ENCODE measurements at places on chromosomes 1 and 21.

DNA sequence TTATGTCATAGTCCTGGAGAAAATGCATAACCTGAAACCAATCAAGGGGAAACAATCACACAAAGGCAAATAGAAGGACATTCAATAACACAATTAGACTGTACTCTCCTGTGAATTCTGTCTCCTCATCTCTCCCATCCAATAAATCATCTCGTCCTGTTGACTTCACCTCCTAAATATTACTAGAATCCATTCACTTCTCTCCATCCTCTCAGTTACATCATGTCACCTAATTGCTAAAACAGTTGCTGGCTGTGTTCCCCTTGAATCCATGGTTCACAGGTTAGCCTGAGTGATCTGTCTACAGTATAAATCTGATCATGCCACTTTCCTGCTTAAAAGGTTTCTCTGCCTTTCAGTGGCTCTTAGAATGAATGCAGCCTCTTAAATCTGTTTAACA lies 220.2 kb downstream of the TGFB2 start:
- DNase-seq, result no peak

DNA sequence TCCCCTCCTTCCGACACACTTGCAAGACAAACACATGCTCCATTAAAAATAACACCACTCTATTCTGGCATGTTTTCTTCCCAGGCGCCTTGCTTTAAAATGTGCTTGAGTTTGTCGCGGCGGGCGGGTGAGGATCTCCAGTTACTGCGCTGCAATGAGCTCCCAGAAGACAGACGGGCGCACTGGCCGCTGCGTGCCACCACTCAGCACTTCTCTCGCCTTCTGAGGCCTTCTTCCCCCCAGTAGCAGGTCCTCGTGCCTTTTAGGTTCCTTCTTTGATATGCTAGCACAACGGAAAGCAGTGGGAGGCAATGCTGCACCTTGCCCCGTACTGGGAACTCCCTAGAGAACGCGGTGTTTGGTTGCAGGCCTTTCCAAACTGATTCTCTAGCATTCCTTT lies 279.5 kb upstream of the NR5A2 start:
- no peak for DNase-seq

GRCh38 chr1:33300673-33301072 lies 20.2 kb downstream of the A3GALT2 start:
- no peak for DNase-seq

GRCh38 chr1:222546548-222547259 lies 1.2 kb downstream of the HHIPL2 start:
- no peak for DNase-seq

- no peak for DNase-seq
These were observed 141.5 kb upstream of the VAMP3 start for GRCh38 chr1:7629465-7630195.

GRCh38 chr1:82423174-82423815 lies 622.6 kb downstream of the ADGRL2 start:
- no peak for DNase-seq

- DNase-seq, result no peak
These were observed 104.1 kb upstream of the TMPRSS2 start for GRCh38 chr21:41611966-41612606.

- no peak for DNase-seq
These were observed 282 bp upstream of the SOD1 start for GRCh38 chr21:31659286-31659535.

- DNase-seq, result no peak
These were observed 140.7 kb upstream of the FAM78B start for GRCh38 chr1:166307261-166308188.

- no peak for DNase-seq
These were observed 29.8 kb downstream of the C1orf116 start for GRCh38 chr1:207002724-207003146.

- DNase-seq, result no peak
These were observed 29.5 kb downstream of the CD247 start for GRCh38 chr1:167488786-167489185.

DNA sequence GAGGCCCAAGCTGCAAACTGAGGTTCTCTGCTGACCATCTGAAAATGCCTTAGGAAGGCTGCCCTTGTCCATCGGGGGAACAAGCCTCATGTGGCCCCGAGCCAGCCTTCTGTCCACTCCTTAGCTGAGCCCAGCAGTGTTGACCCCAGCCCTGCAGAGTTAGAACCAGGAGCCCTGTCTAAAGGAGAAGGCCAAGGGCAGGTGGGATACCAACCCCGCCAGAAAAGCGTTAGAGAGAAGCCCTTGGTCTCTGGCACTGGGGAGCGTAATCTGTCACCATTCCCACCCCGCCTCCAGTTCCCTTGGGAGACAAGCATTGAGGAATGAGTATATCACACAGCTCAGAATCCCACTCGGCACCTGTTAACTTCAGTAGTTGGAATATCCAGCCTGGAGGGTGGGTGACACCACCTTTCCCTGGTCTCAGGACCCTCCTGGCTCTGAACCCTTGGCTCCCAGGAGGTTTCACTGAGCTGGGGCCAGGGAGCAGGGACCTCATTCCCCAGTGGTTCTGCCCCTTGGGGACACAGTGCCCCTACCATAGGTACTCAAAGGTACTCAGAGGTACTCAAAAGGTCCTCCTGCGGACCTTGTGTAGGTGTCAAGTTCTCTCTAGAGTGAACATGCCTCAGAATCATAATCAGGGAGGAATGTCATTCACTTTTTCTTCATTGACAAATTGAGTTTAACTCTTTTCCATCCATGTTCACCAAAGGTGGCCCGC lies 16.4 kb downstream of the ETS2 start:
- no peak for DNase-seq

GRCh38 chr1:155080312-155081228 lies 1.9 kb downstream of the EFNA3 start:
- DNase-seq, result no peak

- DNase-seq, result no peak
These were observed 87.4 kb downstream of the DMRTB1 start for GRCh38 chr1:53546409-53547155.

- no peak for DNase-seq
These were observed 24.1 kb upstream of the ASPM start for GRCh38 chr1:197170538-197170937.

GRCh38 chr1:5939271-5940170 lies 52.7 kb downstream of the NPHP4 start:
- DNase-seq, result no peak

DNA sequence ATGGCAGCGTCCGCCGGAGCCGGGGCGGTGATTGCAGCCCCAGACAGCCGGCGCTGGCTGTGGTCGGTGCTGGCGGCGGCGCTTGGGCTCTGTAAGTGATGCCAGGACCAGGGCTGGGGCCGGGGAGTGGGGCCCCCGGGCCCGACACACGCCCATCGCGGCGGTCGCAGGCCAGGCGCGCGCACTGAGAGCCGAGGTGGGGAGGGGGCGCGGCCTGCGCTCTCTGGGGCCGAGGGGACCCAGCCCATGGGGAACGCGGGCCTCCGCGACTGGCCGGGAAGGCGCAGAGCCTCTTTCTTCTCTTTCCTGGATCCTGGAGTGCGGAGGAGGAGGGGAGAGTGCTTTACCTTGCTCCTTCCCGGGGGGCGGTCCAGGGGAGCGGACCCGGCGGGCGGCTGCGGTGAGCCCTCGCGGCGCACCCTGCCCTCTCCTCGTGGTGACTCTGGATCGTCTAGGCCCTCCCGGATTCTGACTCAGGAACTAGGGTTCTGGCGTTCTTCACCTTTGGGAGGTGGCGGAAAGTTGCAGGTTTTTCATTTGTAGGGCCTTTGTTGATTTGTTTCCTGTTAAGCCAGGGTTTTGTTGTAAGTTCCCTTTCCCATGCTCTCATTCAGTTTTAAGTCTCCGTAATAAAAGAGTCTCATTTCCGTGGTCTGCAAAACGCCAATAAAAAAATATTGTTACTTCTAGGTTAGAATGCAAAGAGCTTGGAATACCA lies 529 bp downstream of the MPZL1 start:
- DNase-seq, result no peak

GRCh38 chr1:152924191-152924590 lies 15.8 kb downstream of the IVL start:
- DNase-seq, result no peak

DNA sequence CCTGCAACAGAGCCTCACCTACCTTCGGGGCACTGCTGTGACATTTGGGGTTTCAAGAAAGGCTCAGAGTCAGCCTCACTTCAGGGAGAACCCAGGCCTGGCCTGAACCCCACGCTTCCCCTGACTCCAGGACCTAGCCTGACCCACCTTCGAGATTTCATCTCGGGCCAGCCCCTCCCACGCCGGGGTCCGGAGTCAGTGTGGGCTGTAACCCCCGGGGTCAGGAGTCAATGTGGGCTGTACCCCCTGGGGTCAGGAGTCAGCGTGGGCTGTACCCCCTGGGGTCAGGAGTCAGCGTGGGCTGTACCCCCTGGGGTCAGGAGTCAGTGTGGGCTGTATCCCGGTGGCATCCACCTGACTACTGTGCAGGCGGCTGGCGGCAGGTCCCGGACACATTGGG lies 183.0 kb upstream of the RAB4A start:
- DNase-seq, result no peak

DNA sequence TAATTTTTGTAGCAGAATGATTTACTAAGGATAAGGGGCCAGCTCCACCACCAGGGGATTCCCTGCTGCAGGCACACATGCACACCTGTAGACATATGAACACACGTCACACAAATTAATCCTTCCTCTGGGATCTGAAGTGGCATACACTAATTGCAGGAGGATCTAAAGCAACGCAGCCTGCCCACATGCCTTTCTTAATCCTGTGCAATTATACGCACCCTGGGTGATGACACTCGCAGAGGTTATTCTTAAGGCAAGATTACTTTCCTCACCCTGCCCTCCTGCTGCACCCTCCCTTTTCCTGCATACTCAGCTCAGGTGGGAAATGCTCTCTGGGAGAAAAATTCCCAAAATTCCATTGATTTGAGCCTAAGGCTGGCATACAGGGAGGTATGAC lies 7.5 kb upstream of the LORICRIN start:
- no peak for DNase-seq

- DNase-seq, result no peak
These were observed 1018.8 kb downstream of the AMY1C start for GRCh38 chr1:104768466-104768865.

- DNase-seq, result no peak
These were observed 19.2 kb downstream of the S100A7 start for GRCh38 chr1:153441238-153441755.

DNA sequence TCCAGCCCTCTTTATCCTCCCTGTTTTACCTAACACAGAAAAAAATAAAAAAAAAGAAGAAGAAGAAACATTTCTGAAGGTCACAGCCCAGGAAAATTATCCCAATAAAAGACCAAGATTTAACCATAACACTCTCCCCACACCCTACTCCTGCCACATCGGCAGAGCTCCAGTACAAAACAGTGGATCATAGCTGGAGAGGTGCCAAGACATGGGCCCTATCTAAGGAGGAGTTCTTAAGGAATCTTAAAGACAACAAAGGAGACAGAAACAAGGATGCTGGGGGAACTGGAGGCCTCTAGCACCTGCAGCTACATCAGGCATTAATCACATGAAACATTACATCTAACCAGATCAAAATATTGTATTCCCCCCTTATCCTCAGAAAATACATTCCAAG lies 432.8 kb downstream of the MATN1 start:
- no peak for DNase-seq

DNA sequence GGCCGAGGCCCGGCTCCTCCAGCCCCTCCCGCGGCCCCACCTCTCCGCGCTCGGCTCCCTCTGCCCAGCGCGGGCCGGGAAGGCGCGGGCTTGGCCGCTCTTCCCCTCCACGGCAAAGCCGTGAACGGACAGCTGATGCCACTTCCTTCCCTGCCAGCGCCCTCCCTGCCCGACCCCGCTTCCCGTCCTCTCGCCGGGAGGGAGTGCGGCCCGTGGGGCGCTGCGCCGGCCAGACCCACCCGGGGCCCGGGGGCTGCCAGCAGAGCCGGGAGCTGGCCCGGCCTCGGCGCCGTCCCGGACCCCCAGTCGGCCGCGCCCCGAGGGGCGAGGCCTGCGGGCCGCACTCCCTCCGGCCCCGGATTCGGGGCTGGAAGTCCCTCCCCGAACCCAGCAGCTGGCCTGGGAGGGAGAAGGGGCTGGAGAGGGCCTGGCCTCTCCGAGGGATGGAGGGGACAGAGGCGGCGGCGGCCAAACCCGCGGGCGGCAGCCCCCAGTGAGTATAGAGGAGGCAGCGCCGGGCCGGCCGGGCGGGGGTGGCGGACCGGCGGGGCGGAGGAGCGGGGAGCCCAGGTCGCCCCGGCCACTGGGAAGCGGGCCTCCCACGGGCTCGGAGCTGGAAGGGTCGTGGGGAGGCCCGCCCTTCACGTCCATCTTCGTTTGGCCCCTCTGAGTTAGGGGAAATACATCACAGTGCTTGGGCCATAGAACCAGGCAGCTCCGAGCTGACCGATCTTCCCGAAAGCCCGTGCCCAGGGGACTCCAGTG lies at the start of gene KIAA1614:
TSS of gene KIAA1614 (plus strand) at position 97 of the 765 bp plus-strand sequence. CDS start at position 444, 347 bp downstream.
- DNase-seq, result no peak

- no peak for DNase-seq
These were observed 594.7 kb upstream of the CAMK1G start for GRCh38 chr1:208988811-208989222.

GRCh38 chr21:41663805-41664788 lies 102.8 kb downstream of the RIPK4 start:
- DNase-seq, result no peak

GRCh38 chr1:90862782-90863181 lies 145.7 kb upstream of the BARHL2 start:
- no peak for DNase-seq

DNA sequence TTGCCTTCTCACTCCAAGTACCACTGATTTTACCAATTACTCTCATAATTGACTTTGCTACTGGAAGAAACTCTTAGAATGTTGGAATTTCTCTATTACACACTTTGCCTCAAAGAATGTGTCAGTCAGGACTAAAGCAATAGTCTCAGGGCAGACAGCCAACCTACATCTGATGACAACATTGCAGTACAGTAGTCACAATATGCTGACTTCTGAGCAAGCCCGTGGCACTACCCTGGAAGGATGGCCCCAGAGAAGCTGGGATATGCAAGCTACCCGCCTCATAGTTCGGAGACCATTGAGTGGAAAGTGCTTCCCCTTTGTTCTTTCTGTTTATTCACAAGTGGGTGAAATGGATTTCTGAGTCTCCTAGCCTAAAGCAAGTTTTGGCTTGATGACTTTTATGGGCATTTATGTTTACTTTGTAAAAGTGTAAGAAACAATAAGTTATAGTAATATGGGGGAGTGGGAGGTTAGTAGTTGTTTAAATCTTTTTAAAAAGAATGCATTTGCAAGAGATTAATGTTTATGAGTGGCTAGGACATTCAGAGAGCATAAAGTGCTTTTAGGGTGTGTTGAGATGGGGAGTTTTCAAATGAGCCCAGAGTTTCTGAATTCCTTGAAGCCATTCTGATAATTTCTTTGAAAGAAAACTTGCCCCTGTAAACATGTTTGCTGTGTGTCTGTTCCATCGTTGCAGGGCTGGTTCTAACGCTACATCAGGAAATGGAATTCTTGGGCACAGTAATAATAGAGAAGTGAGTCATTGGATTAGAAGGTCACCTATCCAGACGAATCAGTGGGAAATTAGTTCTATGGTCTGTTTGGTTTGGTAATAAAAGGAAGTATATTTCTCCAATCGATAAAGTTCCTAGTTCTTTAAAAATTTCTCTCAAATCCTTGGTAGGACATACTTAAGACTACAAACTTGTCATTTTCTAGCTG lies 63.8 kb downstream of the LMO4 start:
- DNase-seq, result no peak

GRCh38 chr1:185861630-185862029 lies 127.4 kb downstream of the HMCN1 start:
- no peak for DNase-seq
